ENCODE measurements at places on chromosomes 1 and 21.

DNA sequence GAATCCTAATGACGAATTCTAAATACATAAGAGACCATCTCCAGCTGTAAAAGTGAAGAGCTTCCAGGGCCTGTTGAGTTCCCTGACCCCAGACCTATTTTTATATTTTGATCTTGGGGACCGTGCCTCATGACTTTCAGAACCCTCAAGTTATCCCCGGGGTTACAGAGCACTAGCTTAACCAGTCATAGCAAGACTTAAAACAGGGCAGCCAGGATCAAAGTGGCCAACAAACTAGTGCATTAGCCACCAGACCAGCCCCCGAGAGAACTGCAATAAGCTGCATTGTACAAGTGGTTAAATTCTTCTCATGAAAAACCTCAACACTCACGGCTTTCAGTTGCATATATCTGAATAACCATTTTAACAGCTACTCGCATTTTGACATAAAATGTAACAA is 183.0 kb downstream of the BARHL2 start:
- DNase-seq, result no peak

DNA sequence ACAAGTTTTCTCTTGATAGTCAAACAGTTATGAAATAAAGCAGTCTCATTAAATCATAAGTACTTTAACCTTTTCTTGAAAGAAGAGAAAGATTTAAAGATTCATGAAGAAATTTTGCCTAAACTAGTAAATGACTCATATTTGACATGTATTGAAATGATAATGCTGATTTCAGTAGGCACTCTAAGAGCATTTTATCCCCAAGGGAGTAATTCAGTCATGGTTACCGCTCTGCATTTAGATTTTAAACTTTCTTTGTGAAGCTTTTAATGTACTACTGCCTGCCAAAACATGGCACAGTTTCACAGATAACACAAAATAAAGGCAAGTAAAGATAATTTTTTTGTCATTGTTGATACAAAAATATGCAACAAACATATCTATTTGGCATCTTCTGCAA is 6.8 kb downstream of the USH2A start:
- DNase-seq, result no peak

DNA sequence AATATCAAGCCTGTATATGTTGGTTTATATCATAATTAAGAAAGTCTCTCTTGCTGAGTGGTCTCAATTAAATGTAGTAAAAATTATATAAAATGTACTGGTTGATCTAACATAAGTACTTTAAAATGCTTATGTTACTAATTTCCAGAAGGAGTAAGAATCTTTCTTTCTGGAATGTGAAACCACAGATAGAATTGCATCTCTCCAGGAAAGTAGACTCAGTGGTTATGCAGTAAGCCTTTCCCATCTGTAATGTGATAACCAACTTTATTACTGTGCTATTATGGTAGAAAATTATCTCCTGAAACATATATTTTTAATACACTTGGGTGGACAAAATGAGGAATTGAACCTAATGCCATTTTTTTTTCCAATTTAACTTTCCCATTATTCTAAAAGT is 8.9 kb upstream of the RALGPS2 start:
- no peak for DNase-seq

GRCh38 chr1:47769295-47769694 is 227.9 kb downstream of the TRABD2B start:
- DNase-seq, result no peak

DNA sequence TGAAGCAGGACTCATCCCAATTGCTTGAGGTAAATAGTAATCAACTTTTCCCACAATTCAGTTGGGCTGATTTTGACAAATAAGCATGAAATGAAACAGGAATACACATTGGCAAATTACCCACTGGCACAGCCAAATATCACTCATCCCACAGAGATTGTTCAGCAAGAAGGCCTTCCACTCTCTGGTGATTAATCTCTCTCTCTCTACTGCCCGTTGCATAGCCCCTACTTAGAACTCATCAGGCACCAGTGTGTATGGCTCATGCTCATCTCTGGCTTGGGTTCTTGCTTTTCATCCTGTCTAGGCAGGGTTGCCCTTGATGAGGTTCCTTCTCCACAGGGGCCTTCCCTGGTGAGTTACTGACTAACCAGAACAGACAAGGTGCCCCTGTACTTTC is 1.1 kb downstream of the BSDC1 start:
- DNase-seq, result no peak

DNA sequence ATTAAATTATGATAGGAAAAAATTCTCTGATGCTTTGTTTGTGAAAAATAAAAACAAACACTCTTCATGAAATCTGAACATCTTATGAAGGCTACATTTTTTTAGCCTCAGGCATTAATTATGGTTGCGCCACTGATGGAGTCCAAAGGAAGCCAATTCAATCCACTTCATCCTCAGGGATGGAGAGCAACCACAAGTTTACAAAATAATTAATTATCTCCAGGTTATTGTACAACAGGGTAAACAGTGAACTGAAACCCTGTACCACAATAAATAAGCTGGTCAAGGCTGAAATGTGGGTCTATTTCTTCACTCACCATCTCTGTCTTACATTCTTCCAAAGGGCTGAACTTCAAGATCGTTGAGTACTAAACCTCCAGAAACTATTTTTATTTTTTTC is 49.2 kb downstream of the MRPL39 start:
- no peak for DNase-seq

GRCh38 chr1:162463021-162463420 is 34.6 kb upstream of the UHMK1 start:
- DNase-seq, result no peak

- no peak for DNase-seq
These were observed 500.6 kb downstream of the DISC1 start for GRCh38 chr1:232127190-232127589.

GRCh38 chr1:198829944-198830343 is 191.1 kb downstream of the PTPRC start:
- no peak for DNase-seq

GRCh38 chr1:227357171-227357926 is 39.1 kb upstream of the CDC42BPA start:
- DNase-seq, result no peak

DNA sequence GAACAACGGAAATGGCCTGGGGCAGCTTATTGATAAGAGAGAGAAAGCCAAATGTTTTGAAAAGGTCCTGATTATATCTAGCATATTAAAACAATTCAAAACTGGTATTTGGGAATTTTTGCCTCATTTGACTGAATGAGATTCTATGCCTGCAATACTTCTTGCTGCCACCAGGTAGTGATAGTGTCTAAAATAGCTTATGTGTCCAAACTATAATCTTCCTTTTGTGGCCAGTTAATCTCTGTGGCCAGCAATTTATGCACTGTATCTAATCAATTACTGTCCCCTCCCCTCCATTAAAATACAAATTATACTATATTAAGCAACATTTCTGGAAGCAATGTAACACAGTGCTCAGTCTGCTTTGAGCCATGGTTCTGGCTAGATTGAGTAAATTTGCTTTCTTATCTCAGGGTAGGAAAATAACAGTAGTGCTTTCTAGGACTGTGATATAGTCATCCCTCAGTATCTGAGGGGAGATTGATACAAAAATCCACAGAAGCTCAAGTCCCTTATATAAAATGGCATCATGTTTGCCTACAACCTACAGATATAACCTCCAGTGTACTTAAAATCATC is 91.8 kb downstream of the FOXD2 start:
- DNase-seq, result no peak
